ENCODE measurements at places on chromosomes 16 and 17. TPM values are rescaled to one million over a fixed set of nuclear protein-coding genes. Genes with fewer than 3 reads are reported as not detected.

DNA sequence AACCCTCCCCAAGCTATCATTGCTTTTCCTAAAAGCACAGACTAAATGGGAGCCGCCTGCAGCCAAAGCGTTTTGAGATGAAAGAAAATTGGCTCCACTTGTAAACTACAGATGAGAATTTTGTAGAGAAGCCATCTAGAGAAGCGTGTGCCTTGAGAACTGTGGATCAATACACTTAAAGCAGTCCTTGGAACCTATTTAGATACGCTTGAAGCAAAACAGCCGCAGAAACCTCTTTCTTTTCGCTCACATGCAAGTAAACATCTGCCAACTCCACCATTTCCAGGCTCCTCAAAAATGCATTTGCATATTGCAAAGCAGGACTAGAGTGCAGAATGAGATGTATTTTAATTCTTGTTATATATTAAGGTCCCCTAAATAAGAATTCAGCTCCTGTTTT is 13.1 kb downstream of the KIAA0513 start:
- no peak overlapping the region for H3K27ac ChIP-seq
- H3K4me3 ChIP-seq, result no peak overlapping the region
- no peaks in the 10 kb centered on the region for H3K4me1 ChIP-seq
- no peaks in the 10 kb centered on the region for H3K36me3 ChIP-seq
- DNase-seq, result no peak

Gene RAB34
- total RNA-seq, result 4.0 TPM

DNA sequence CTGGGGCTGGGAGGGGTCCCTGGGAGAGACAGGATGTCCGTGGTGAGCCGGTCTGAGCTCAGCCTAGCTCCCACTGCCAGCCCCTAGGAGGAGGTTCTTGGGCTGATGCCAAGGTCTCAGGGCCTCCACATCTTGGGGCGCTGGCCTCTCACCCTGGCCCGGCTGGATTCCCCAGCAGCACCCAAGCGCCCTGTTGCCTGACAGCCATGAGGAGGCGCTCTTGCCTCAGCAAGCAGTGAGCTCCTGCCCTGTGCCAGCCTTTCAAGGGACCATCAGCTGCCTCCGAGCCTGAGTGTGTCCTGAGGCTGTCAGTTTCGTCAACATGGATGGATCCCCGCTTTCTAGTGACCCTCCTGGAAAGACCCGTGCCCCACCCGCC is 234.9 kb upstream of the CIBAR2 start:
- no peaks in the 10 kb centered on the region for H3K4me1 ChIP-seq
- no peak overlapping the region for H3K4me3 ChIP-seq
- no peak overlapping the region for H3K27ac ChIP-seq
- H3K36me3 ChIP-seq, result no peaks in the 10 kb centered on the region

Gene FOXN1
- not detected for total RNA-seq

Gene CCDC40
- 1.3 TPM for total RNA-seq

Gene RAC3
- total RNA-seq, result 2.3 TPM

Gene TBC1D3G
- not detected for total RNA-seq

- peaks cover 12% of the 10 kb centered on the region for H3K36me3 ChIP-seq
- H3K27ac ChIP-seq, result no peak overlapping the region
- no peak overlapping the region for H3K4me3 ChIP-seq
- H3K4me1 ChIP-seq, result no peaks in the 10 kb centered on the region
These were observed 49.3 kb upstream of the MNT start for GRCh38 chr17:2450016-2450650.

Gene KCNH6
- total RNA-seq, result not detected

Gene RCVRN
- not detected for total RNA-seq
